HFF-Myc (cell line): ENCODE measurements at places on chromosomes 11 and 22.

DNA sequence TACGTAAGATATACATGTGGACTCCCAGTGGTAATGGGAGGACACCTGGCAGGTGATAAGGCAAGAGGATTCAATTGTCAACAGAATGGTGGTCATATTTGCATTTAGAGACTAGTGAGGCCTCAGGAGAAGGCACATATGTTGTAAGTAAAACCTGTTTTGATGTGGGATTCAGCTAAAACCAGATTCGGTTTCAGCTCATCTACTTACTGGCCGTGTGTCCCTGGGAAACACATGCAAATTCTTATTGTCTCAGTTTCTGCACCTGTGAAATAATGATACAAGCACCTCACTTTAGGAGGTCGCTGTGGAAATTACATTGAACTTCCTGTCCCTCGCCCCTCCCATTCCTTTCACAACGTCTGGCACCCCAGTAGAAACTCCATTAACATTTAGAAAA lies 78.9 kb upstream of the FIBIN start:
- DNase-seq: no peak

- DNase-seq: no peak
Measured at GRCh38 chr11:13366266-13367026, 88.9 kb downstream of the BMAL1 start.

DNA sequence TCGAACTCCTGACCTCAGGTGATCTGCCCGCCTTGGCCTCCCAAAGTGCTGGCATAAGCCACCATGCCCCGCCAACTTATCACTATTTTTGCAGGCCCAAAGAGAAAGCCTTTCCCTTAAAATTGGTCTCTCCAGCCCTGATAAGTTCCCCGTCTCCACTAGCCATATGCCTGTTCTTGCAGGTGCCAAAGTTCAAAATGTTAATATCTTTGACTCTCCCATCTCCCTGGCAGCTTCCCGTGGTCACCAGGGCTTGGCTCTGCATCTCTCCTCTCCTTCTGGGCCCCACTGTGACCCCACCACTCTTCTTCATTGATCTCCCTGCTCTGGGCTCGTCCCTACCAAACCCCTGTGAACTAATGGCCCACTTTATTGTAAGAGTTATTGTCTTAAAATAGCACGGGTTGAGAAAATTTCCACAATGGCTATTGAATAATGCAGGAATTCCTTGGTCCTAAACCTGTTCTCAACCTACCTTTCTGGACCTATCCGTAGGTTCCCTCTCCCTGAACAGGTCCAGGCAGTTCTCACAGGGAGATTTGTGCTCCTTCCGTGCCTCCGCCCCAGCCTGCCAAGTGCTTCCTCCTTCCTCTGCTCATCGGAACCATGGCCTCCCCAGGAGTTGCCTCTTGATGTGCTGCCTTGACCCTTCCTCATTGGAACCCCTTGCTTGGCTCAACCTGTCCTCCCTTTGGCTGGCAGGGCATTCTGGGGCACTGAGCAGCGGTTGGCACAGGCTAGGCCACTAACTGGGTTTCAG lies 147.5 kb downstream of the DSCAML1 start:
- DNase-seq: no peak

- DNase-seq: no peak
Measured at GRCh38 chr11:122031813-122032212, 84.2 kb downstream of the BLID start.
